ENCODE measurements at places on chromosomes 11 and 22. TPM values are rescaled to one million over a fixed set of nuclear protein-coding genes. Genes with fewer than 3 reads are reported as not detected.
A peak's percentile ranks its signal among the peaks of the same experiment; 100 is the strongest.

DNA sequence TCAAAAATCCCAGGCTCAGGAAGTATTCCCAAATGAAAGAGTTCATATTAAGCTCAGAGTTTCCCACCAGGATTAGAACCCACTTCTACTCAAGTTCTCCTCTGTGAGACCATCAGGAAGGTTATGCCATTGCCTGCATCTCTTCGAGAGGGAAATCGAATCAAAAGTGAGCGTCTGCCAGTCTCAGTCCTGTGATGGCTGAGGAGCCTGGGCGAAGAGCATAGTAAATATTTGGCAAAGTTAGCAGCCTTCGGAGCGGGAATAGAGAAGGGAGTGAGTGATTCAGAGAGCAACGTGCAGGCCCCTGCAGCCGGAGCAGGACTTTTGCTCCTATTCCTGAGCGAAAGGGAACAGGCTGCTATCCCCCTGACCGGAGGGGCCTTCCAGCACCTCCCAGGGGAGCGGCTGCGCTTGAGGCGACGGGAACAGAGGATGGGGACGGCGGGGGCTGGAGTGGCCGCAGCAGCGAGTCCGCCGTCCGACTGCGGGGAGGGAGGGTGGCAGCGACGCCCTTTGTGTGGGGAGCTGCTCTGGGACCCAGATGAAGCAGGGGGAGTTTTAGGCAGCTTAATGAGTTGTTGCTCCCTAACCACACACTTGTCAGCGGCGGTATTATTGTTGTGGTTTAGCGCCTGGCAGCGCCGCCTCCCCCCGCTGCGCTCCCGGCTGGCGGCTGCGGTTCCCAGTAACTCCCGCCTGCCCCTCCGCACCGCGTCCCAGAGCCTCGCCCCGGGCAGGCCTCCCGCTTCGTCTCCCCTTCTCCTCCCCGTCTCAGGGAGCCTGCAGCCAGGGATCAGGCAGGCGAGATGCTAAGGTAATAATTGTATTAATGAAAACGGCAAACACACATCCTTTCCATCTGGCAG, 21.7 kb upstream of the NRGN start:
- no peak for DNase-seq
- H3K4me3 ChIP-seq = peak overlapping the region; percentile 40
- H3K27ac ChIP-seq = peak overlapping the region; percentile 20
- peaks cover 6% of the 10 kb centered on the region for H3K4me1 ChIP-seq
- H3K27me3 ChIP-seq = peaks cover 72% of the 10 kb centered on the region
- no peaks in the 10 kb centered on the region for H3K36me3 ChIP-seq

FZD4 gene
- polyA plus RNA-seq = 0.60 TPM

INTS4 gene
- polyA plus RNA-seq = 17.8 TPM

DNA sequence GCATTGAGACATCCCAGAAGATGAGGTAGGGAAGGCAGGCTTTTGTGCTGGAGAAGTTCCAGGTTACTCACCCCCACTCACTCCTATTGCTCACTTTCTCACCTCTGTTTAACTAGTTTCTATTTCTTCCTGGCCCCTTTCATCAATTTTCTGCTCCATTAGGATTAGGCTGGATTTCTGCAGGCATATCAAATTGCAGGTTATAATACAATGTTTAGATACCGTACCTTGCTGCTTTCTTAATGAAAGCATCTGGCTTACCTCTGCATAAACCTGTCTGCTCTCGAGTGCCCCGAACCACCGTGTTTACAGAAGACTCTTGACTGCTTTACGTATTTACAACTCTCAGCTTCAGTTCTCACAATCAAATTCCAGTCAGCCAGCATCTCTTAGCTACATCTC, 173.7 kb downstream of the ADAMTS15 start:
- H3K27ac ChIP-seq = peak overlapping the region; percentile 69
- H3K36me3 ChIP-seq = no peaks in the 10 kb centered on the region
- DNase-seq = no peak
- H3K27me3 ChIP-seq = no peaks in the 10 kb centered on the region
- H3K4me1 ChIP-seq = no peaks in the 10 kb centered on the region

CD3G gene
- not detected for polyA plus RNA-seq

- H3K27me3 ChIP-seq = no peaks in the 10 kb centered on the region
- no peaks in the 10 kb centered on the region for H3K4me1 ChIP-seq
- no peaks in the 10 kb centered on the region for H3K36me3 ChIP-seq
Observed at GRCh38 chr11:60310407-60310998, 16.6 kb upstream of the MS4A6E start.

SLC22A24 gene
- polyA plus RNA-seq = not detected

GRCh38 chr11:46855167-46855566, 9.1 kb upstream of the CKAP5 start:
- H3K27me3 ChIP-seq = no peaks in the 10 kb centered on the region
- no peak overlapping the region for H3K4me3 ChIP-seq
- H3K27ac ChIP-seq = no peak overlapping the region
- DNase-seq = no peak
- no peaks in the 10 kb centered on the region for H3K36me3 ChIP-seq

Measured in sigmoid colon (tissue), 7 donors.